Osteoblast (primary cell): ENCODE measurements at places on chromosomes 1 and 21. TPM values are rescaled to one million over a fixed set of nuclear protein-coding genes. Genes with fewer than 3 reads are reported as not detected.

DNA sequence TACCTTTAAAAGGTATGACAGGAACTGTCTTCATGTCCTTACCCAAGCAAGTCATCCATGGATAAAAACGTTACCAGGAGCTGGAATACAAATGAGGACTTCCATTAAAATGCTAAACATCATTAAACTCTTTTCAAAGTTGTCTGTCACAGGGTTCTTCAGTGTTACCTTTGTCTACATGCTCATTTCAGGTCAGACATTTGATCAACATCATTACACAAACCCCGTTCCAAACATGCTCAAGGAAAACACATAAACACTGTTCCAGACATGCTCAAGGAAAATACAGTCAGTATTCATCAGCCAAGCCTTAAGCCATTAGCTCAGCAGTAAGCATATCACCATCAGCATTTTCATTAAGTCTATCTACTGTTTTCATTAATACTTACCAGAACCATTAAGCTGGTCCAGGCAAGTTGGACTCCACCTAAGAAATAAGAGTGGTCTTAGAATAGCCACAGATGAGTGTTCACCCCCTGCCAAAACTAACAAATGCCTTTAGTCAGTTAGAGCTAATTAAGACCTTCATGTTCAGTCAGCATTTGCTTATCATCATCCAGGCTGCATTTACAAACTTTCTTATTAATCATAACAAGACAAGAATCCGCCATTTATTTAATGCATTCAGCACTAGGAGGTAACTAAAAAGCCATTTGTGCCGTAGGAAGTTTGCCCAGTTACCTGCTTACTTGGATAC is 2.2 kb downstream of the GAS5 start:
- DNase-seq, result no peak

The TMEM69 gene
- 10.5 and 11.8 TPM in 2 replicates for total RNA-seq

DNA sequence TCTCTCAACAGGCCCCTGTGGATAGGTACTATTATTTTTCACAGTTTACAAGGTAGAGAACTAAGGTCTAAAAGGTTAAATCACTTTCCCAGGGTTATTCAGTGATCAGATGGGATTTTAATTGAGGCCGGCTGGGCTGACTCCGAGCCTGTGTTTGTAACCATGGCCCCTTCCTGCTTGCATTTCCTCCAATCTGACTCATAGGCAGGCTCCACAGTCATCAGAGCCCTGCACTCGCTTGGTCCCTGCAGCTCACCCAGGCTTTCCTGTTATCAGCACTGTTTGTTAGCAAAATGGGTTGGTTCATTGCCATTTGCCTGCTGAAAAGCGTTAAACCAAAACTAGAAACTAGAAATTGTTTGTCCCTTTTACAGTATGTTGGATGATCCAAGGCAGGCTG is 41.4 kb upstream of the LMX1A start:
- DNase-seq, result peak; percentile 88

The FCAMR gene
- not detected in 2 replicates for total RNA-seq
